HCT116 (cell line): ENCODE measurements at places on chromosomes 6 and 20.

GRCh38 chr20:2806351-2806701 lies 5.9 kb upstream of the CPXM1 start:
- DNase-seq = no peak

DNA sequence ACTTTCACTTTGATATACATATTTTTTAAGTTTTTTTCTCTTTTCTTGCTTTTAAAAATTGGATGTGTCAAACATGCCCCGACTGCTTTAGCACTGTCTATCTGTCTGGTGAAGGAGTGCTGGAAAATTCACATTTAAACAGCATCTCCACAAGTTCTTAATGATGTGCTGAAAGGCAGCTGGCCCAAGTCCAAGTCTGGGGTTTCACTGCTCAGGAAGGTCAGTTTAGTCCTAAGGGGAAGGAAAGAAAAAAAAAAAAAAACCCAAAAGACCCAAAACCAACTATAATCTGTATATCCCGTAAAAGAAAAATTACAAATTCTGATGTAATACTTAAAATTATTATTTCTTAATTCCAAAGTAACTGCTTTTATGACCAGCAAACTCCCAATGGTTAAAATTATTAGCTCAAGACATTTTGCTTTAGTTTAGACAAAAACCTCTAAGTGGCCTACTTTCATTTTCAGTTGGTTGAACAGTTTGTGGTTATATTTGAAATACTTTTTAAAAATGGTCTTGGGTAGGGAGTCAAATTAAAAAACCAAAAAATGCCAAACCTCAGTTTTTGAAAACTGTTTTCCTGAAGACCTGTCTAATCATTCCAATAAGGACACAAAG lies 79.5 kb upstream of the PREP start:
- no peak for DNase-seq

GRCh38 chr20:48015141-48015910 lies 230.0 kb upstream of the SULF2 start:
- DNase-seq = no peak

DNA sequence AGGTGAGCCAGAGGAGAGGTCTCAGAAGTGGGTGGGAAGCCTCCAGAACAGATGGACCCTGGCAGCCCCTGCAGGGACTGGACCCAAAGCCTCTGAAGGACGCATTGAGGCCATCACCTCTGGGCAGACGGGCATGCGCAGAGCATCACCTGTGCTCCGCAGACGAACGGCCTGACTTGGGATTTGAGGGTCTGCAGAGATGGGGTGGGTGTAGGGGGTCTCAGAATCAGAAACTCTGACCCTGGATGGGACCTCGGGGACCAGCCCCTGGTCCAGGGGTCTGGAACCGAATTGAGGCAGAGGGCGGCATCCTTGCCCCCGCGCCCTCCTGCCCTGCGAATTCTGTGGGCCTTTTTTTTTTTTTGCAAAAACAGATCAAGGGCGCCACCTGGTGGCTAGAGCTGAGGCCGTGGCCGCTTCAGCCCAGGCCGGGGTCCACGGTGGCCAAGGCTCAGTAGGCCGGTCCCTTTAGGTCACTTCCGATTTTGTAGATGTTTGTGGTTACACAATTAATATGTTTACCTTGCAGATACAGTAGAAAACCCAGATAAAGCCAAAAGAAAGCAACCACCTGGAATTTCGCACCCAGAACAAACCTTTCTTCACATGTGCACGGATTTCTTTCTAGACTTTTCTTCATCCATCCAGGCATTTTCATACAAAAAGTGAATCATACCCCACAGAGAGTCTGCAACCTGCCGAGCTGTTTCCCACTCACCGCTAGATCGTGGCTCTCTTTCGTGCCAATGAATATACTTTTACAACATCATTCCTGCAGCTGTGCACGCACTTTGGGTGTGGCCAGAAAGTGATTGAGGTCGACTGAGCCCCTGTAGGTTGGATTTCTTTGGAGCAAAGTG lies 25.9 kb downstream of the ZBP1 start:
- DNase-seq = peak; percentile 12

- no peak for DNase-seq
These were observed 108.7 kb downstream of the FYN start for GRCh38 chr6:111764238-111765175.

GRCh38 chr20:20843982-20844381 lies 131.5 kb upstream of the RALGAPA2 start:
- no peak for DNase-seq

DNA sequence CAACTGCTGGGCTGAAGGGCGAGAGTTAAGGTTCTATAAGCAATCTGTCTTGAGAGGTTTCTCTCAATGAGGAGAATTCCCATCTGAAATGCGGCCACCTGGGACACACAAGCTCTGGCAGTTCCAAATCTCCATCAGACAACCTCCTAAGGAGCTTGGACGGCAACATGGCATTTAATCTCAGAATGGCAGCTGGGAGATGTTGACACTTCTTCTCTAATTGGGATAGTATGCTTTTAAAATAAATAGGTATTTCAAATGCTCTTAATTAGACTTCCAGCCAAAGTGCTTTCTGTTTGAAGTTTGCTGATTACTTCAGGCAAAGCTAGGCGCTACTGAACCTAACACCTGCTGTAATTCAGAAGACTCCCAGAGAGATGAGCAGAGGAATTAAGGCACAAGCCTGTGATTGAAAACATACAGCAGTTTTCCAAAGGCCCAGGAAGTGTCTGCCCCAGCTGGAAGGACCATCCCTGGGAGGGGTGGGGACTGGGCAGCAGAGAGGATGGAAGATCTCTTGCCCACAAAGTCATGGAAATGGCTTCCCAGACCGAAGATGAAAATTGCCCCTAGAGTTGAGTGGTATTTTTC lies 59.1 kb upstream of the KCNK16 start:
- no peak for DNase-seq

GRCh38 chr20:23668477-23668951 lies 20.3 kb downstream of the CST4 start:
- DNase-seq = peak; percentile 54

GRCh38 chr6:3318821-3319540 lies 60.2 kb downstream of the PSMG4 start:
- no peak for DNase-seq

DNA sequence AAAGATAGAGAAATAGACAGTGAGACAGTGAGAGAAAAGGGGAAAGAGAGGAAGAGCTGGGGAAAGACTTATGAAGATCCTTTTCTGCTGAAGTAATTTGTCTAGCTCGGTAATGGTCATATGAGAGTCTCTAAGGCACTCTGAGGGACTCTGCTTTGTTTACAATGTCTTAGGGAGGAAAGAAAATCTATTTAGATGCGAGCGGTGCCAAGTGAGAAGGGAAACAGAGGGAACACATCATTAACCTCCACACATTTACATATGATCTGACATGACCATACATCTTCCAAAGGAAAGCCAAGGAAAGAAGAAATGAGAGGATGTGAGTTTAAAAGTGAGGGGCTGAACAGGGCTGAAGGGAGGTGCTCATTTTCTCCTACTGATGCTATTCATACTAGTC lies 862.3 kb upstream of the CITED2 start:
- no peak for DNase-seq

DNA sequence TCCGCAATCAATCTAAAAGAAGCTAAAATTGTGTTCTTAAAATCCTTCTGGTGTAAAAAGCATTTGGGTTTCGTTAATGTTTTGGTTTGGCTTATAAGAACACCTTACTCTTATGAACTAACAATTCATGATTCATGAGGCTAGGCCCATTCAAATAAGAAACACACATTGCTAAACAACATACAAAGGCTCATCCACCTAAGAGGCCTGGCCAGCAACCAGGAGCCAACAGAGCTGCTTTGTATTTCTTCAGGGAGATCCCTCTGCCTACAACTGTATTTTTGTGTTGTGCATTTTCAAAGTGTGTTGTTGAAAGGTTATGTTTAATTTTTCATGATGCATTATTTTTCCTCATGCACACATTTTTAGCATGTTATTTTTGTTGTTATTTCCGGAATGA lies 98.6 kb downstream of the PTPRK start:
- DNase-seq = no peak

GRCh38 chr20:47922269-47922668 lies 137.0 kb upstream of the SULF2 start:
- no peak for DNase-seq

DNA sequence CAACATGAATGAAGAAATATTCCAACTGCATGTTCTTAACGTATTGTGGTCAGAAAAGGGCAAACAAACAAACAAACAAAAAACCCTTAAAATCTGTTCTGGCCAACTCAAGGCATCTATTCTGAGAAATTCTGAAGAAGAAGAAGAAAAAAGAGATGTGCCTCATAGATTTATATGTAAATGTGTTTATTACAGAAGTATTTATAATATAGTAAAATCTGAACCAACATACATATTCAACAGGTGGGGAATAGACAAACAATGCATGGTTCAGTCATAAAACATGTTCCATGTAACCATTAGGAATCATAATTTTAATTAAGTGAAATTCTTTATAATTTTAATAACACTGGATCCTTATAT lies 616 bp downstream of the BTN3A2 start:
- no peak for DNase-seq

- no peak for DNase-seq
These were observed 3.4 kb downstream of the HSPA1L start for GRCh38 chr6:31811645-31812044.

DNA sequence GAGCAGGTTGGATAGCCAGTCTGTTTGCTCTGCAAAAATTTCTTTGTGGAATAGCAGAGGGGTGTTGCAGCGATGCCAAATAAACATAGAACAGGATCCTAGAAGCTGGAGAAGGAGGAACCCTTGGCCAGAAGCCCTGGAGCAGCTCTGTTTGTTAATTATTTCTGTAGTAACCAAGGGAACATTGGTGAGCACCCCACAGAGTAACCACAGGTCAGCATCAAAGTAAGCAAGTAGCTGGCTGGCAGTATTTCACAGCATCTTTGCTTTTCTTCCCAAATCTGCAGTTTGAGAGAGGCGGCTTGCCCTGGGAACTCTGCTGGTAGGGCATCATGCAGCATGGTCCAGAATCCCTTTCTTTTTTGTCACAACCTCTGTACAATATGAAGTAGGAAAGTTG lies 12.7 kb upstream of the APMAP start:
- DNase-seq = no peak

DNA sequence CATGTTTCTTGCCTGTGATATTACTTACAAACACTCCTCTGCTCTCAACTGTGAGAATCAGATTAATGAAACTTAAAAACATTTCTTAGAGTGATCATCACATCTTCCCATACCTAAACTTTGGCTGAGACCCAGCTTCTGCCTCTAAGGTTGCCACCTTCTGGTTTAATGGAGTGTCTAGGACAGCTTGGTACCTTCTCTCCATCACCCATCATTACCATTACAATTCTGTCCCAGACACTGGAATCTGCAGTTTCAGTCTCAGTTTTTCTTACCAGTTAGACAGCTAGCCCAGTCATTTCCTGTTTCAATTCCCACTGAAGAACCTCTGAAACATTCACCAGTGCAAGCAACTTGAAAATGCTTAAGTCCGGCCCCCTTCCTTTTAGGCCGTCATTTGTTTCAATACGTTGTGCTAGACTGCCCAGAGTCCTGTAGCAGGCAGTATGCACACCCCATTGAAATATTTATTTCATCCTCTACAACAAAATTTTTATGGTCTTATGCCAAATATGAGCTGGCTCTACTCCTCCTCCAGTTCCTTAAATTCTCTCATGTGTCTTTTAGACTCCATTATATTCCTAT lies 107.0 kb upstream of the FOXO3 start:
- no peak for DNase-seq

DNA sequence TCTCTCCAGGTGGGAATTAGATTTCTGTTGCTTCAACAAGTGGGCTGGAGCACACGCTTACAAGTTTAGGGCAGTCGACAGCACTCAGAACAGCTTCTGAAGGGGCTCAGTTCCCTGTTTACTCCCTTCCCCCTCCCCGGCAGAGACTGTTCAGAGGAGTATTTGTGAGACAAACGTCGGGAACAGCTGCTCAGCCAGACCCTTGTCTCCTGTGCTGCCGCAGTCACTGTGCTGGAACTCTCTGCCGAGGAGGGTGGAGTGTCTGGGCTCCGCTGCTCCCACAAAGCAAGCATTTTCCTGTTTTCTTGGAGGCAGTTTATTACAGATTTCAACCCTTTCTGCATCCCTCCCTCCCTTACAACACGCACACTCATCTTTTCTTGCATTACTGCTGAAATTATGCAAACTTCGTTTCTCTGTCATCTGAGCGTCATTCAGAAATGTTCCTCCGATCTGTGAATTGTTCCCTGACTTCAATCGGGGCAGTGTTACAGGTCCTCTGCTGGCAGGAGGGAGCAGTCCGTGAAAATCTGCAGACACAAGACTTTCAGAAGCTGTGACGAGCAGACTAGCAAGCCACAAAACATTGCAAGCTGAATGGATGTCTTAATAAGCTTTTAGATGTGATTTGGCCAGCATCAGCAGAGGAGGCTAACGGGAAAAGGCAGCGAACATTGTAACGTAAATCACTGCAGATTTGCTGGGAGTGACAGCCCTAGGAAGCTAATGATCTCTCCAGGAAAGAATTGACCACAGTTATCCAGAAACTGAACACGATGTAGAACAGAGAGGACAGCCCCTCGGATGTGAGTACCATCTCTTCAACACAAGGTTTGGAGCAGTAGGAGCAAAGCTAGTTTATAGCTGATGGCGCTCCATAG lies 76.2 kb downstream of the LYRM2 start:
- DNase-seq = no peak
